Neural crest cell (in vitro differentiated cells): ENCODE measurements at places on chromosomes 11 and 22. TPM values are rescaled to one million over a fixed set of nuclear protein-coding genes. Genes with fewer than 3 reads are reported as not detected.
A peak's percentile ranks its signal among the peaks of the same experiment; 100 is the strongest.

DNA sequence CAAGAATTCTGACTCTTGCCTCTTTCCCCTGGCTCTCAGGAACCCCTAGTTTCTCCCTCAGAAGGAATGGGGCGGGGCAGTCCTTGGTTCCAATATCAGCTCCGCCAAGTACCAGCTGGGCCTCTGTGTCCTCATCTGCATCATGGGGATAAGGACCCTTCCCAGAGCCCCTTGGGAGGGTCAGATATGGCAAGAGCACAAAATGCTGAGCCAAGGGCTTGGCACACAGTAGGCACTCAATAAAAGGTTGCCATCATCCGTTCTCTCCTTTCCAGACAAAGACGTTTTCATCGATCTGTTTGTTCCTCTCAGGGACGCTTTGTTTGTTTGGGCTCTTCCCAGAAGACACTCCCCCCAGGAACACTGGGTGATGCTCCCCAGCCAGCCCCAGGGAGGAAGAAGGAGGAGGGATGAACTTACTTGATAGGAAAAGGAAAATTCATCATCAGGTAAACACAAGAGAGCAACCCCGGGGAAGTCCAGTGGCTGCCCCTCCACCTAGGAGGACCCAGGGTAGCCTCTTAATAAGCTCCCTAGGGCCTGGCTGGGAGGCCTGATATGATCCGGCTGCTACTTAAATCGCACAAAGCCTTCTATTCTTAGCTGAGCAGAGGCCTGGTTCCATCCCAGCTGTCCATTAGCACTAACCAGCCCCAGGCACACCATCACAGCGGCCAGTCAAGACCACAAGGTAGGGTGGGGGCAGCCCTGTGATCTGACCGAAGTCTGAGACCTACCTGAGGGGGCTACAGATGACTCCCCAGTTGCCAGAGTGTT, 19.6 kb downstream of the GDPD5 start:
- no peaks in the 10 kb centered on the region for H3K27me3 ChIP-seq
- H3K4me1 ChIP-seq = peaks cover 21% of the 10 kb centered on the region
- no peak overlapping the region for H3K4me3 ChIP-seq
- H3K27ac ChIP-seq = peak overlapping the region; percentile 63
- H3K36me3 ChIP-seq = no peaks in the 10 kb centered on the region
- DNase-seq = no peak

DNA sequence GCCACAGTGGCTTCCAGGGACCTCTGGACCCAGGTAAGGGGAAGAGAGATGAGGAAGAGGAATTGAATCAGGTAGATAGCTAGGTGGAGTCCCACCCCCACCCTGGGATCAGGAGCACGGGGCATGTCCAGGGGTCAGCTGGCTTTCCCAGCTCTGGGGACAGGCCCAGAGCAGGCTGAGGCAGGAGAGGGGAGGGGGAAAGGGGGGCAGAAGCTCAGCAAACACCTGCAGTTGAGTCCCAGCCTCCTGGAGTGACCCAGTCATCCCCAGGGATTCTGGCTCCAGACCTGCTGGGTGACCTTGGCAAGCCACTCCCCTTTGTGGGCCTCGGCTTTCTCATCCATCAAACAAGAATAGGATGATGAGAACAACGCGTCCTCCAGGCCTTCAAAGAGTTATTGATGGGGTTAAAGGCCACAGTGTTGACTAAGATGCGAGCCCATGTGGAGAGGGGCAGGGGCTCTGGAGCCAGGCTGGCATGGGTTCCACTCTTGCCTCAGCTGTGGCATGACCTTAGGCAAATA, 16.0 kb downstream of the STARD10 start:
- peaks cover 17% of the 10 kb centered on the region for H3K27me3 ChIP-seq
- peaks cover 29% of the 10 kb centered on the region for H3K4me1 ChIP-seq
- peak overlapping the region; percentile 61 for H3K4me3 ChIP-seq
- no peaks in the 10 kb centered on the region for H3K36me3 ChIP-seq

DNAJB13 gene
- 0.32 and 0.35 TPM in 2 replicates for total RNA-seq

DNA sequence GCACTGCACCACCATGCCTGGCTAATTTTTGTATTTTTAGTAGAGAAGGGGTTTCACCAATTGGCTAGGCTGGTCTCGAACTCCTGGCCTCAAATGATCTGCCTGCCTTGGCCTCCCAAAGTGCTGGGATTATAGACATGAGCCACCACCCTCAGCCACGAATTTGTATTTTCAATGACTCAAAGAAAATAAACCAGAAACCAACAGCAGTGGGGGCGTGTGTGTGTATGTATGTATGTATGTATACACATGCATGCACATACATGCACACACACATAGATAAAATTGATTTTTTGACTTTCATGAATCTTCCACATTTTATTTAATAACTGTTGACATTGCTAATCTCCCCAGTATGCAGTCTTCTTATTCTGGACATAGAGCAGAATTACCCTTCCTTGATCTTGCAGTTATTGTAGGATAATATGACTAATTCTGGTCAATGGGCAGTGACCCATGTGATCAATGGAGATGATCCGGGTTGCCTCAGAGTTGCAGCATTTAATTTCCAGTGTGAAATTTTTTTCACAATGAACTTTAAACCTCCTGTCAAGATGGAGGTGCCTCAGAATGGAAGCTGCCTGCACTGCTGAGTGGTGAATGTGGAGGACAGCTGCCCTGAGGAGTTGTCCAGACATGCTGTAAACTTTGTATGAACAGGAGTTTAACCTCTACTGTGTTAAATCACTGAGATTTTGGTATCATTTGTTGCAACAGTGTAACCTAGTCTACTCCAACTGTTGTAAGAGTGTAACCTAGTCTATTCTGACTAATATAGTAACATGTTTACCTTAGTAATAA, 12.8 kb upstream of the PTPN5 start:
- no peaks in the 10 kb centered on the region for H3K36me3 ChIP-seq
- no peak overlapping the region for H3K4me3 ChIP-seq
- H3K27me3 ChIP-seq = peaks cover 78% of the 10 kb centered on the region

CECR2 gene
- 32.8 and 34.6 TPM in 2 replicates for total RNA-seq

C11orf97 gene
- not detected in 2 replicates for total RNA-seq

RBMXL2 gene
- total RNA-seq = 0.20 and 0.21 TPM in 2 replicates

DNA sequence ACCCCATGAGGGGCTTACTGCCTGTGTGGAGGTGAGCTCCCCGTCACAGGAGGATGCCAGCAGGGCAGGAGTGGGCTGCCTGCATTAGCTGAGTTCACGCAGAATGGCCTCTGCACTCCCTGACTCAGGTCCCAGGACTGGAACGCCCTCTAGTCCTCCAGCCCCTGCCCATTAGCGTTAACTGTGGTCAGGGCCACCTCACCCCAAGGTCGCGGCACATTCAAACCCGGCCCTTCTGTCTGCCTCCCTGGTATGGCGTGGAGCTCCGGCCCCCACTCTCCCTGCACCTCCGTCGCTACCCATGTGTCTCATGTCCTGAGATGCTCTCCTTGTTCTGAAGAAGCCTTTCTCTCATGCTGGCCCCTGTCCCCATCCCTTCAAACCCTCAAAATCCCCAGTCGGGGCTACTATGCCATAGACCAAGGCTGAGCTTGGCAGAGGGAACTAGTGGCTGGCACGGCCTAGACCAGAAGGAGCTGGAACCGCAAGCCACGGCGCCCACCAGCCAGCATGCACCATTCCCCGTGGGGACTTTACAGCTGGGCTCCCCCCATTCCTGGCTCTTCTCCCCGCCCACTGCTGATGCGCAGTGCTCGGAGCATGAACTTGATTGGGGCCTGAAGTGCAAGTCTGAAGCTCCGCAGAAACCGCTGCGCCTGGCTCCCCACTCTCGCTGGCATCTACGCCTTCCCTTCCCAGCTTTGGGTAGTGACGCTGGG, 79.5 kb upstream of the RTL6 start:
- no peak overlapping the region for H3K4me3 ChIP-seq
- peaks cover 7% of the 10 kb centered on the region for H3K27me3 ChIP-seq
- DNase-seq = no peak
- no peaks in the 10 kb centered on the region for H3K36me3 ChIP-seq
- H3K27ac ChIP-seq = no peak overlapping the region

GRCh38 chr22:42639541-42640241, 710 bp downstream of the ATP5MGL start:
- peaks cover 2% of the 10 kb centered on the region for H3K36me3 ChIP-seq
- no peak overlapping the region for H3K4me3 ChIP-seq
- no peak overlapping the region for H3K27ac ChIP-seq
- no peak for DNase-seq

DNA sequence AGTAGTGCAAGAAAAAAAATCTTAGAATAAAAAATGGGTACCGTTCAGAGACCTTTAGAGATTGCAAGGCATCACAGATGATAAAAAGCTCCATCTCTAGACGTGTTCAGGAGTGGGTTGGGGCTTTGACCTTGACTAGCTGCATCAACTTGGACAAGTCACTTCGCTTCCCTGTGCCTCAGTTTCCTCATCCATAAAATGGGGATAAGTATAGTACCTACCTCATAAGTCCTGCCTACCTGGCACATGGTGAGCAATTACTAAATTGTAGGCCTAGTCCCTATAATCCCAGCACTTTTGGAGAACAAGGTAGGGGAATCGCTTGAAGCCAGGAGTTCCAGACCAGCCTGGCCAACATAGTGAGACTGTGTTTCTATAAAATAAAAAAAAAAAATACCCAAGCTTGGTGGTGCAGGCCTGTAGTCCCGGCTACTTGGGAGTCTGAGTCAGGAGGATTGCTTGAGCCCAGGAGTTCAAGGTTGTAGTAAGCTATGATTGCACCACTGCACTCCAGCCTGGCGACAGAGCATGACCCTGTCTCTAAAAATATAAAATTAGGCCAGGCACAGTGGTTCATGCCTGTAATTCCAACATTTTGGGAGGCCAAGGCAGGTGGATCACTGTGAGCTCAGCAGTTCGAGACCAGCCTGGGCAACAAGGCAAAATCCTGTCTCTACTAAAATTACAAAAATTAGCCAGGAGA, 6.0 kb upstream of the F2 start:
- no peak overlapping the region for H3K4me3 ChIP-seq
- no peaks in the 10 kb centered on the region for H3K36me3 ChIP-seq
- H3K27ac ChIP-seq = no peak overlapping the region
- no peaks in the 10 kb centered on the region for H3K27me3 ChIP-seq
- H3K4me1 ChIP-seq = no peaks in the 10 kb centered on the region
- no peak for DNase-seq

DNA sequence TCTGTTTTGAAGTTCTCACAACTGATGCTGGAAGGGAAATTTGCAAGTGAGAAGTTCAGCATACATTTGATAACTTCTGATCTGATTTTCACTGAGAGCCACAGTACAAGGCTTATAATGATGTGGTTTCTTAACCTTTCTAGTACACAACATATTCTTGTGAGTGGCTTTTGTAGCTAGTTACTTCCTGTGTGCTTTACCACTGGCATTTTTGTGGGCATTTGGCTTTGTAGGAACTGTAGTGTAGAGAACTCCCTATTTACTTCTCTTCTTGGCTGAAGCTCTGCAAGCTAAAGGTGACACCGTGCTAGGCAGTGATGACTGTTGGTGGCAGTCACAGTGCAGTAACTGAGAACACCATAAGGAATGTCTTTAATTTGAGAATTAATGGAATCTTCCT, 14.9 kb downstream of the USP47 start:
- H3K4me3 ChIP-seq = no peak overlapping the region
- H3K27me3 ChIP-seq = no peaks in the 10 kb centered on the region
- DNase-seq = no peak
- H3K36me3 ChIP-seq = peaks cover 3% of the 10 kb centered on the region
- H3K4me1 ChIP-seq = peaks cover 24% of the 10 kb centered on the region

DNA sequence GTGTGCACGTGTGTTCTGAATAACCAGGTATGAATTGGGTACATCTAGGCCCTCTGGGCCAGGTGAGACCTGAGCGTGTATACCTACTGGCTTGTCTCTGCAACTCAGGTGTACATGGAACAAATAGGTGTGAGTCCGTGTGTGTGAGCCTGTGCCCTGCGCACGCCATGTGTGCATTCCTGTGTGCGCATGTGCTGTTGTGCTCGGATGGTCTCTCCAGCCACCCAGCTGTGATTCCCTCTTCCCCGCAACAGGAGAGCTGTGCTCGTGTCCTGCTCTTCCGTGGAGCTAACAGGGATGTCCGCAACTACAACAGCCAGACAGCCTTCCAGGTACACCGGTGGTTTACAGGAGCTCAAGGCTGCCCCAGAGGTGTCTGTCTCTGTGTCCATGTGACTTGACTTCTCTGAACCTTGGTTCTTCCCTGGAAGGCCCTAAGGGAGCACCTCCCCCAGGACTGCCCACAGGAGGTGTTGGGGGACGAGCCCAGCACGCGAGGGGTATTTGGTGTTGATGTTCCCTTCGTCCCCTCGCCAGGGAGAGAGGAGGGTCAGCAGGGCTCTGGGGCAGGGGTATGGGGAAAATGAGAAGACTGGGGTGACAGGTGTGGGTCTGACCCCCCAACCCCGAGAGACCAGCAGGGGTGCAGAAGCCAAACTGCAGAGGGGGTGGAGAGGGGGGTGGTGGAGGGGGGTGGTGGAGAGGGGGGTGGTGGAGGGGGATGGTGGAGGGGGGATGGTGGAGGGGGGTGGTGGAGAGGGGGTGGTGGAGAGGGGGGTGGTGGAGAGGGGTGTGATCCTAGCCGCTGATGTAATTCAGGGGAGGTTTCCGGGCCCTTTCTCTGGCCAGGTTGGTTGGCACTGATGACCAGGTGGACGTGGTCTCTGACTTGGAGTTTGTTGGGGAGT, 10.7 kb downstream of the SHANK3 start:
- no peak for DNase-seq
- peaks cover 3% of the 10 kb centered on the region for H3K27me3 ChIP-seq
- no peak overlapping the region for H3K4me3 ChIP-seq
- no peaks in the 10 kb centered on the region for H3K36me3 ChIP-seq

DNA sequence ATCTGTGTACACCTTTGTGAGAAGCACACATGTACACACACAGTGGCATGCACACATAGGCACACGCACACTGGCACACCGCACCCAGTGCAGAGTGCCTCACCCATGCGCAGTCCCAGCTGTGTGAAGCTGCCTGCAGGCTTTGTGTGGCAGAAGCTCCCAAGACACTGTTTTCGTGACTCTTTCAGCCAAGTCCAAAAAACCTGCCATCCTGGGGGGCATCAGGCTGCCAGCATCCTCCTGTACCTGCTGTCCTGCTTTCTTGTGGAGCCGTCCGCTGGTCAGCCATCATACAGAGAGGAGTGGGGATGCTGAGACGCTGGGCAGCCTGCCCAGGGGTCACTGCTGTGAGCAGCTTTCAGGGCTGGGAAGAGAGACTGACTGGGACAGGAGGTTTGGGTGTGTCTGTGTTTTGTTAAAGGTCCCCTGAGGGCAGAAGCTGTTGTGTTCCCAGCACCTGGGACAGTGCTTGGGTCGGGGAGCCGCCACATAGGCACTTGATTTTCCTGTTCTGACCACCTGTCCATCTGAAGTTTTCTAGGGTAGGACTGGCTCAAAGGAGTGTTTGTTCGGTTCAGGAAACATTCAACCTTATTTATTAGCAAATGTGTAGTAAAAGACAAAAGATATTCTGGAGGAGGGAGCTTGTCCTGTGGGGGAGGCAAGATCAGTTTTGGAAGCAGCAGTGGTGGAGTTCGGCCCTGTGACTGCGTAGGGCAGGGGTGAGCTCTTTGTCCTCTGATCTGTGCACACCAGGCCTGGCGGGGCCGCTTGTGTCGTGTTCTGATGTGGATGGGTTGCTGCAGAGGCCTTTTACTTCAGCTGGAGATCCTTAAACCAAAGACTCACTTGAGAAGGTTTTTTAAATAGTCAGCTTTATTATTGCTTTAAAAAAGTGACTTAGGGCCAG, 29.7 kb downstream of the AP2A2 start:
- H3K4me1 ChIP-seq = peaks cover 50% of the 10 kb centered on the region
- H3K4me3 ChIP-seq = no peak overlapping the region
- H3K27ac ChIP-seq = peak overlapping the region; percentile 94
- H3K27me3 ChIP-seq = no peaks in the 10 kb centered on the region
- no peak for DNase-seq
